ENCODE measurements at places on chromosomes 12 and 14. TPM values are rescaled to one million over a fixed set of nuclear protein-coding genes. Genes with fewer than 3 reads are reported as not detected.

The GRIP1 gene
- 3.6 TPM for total RNA-seq

The KRT3 gene
- total RNA-seq: not detected

GRCh38 chr14:26138764-26139445 lies 458.9 kb downstream of the NOVA1 start:
- no peak overlapping the region for H3K27ac ChIP-seq
- H3K4me1 ChIP-seq: no peaks in the 10 kb centered on the region
- DNase-seq: no peak
- no peaks in the 10 kb centered on the region for H3K36me3 ChIP-seq
- no peaks in the 10 kb centered on the region for H3K27me3 ChIP-seq

DNA sequence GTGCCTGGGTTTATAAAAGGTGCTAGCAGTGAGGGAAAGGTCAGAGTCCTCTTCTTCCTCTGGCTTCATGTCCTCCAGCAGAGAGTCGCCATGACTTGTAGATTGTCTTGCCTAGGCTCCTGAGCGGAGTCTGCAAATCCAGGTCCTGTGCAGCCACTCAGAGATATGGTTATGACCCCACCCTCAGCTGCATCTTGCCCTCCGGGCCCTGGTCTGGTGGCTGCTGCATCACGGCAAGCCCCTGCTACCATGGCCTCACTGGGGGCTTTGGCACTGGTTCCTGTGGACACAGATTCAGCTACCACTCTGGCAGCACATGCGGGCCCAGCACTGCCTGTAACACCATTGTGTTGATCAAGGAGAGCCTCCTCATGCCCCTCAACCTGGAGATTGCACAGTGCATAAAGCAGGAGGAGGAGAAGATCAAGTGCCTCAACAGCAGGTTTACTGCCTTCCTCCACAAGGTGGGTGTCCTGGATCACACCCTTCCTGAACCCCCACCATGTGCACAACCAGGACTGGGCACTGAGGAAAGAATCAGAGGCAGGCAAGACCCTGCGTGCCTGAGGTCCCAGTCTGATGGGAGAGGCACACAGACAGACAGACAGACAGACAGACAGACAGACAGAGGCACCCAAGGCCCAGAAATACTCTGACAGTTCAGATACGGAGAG lies 10.5 kb upstream of the KRT86 start:
- no peak overlapping the region for H3K4me3 ChIP-seq
- H3K27ac ChIP-seq: no peak overlapping the region
- H3K36me3 ChIP-seq: no peaks in the 10 kb centered on the region

- no peaks in the 10 kb centered on the region for H3K36me3 ChIP-seq
- no peaks in the 10 kb centered on the region for H3K4me1 ChIP-seq
- no peak overlapping the region for H3K27ac ChIP-seq
- no peaks in the 10 kb centered on the region for H3K27me3 ChIP-seq
Measured at GRCh38 chr12:127606476-127607015, 660.4 kb upstream of the TMEM132C start.

DNA sequence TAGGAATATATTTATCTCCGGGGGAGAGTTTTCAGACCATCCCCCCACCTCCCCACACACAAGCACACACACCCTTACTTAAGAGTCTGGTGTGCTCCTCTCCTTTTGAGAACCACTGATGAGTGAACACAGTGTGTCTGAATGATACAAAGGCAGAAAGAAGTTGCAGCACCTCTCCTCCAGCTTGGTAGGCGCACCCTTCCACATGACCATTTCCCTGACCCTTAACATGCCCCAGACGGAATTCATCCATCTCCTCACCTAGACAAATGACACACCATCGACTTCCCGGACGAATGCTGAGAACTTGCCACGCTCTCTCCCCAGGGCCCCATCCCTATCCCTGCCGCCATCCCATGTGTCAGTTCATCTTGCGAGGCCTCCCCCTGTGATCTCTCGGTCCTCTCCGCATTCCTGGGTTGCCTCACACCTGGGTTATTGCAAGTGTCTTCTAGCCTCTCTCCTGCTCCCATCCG lies 3.9 kb downstream of the TNFRSF1A start:
- H3K36me3 ChIP-seq: peaks cover 17% of the 10 kb centered on the region
- peaks cover 92% of the 10 kb centered on the region for H3K4me1 ChIP-seq
- H3K27me3 ChIP-seq: no peaks in the 10 kb centered on the region
- peak overlapping the region; percentile 79 for H3K27ac ChIP-seq
- peak overlapping the region; percentile 94 for H3K4me3 ChIP-seq
- DNase-seq: no peak

DNA sequence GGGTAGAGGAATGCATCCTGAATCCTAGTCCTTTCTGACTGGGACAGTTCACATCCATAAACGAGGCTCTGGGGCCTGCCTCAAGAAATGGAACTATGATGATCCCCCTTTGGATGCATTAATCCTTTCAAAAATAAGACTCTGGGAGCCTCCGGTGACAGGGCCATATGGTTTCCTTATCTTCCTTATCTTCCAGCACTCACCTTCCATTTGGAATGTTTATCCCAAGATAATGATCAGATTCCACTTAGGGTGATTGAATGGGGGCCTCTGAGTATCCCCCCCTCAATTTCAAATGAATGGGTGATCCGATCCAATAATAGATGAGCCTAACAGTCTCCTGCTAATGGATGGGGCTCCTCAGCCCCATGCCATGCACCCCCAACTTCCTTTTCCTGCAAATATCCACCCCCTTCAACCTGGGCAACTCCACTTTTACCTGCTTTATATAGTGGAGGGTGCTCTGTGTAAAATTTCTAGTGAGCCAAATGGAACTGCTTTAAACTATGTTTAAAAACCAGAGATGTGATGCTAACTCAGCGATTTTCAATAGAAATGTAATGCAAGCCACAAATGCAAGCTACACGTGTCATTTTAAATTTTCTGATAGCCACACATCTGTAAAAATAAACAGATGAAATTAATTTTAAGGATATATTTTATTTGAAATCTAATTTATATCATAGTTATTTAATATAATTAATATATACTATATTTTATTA lies 157.8 kb downstream of the ZFP36L1 start:
- no peak for DNase-seq
- H3K4me3 ChIP-seq: no peak overlapping the region
- H3K27me3 ChIP-seq: no peaks in the 10 kb centered on the region
- no peaks in the 10 kb centered on the region for H3K36me3 ChIP-seq
- H3K4me1 ChIP-seq: peaks cover 6% of the 10 kb centered on the region

- no peaks in the 10 kb centered on the region for H3K36me3 ChIP-seq
- H3K27ac ChIP-seq: no peak overlapping the region
- no peaks in the 10 kb centered on the region for H3K4me1 ChIP-seq
- DNase-seq: no peak
- H3K27me3 ChIP-seq: peaks cover 2% of the 10 kb centered on the region
Measured at GRCh38 chr12:69828897-69829296, 3.9 kb downstream of the MYRFL start.

- no peak overlapping the region for H3K4me3 ChIP-seq
- H3K36me3 ChIP-seq: no peaks in the 10 kb centered on the region
- no peaks in the 10 kb centered on the region for H3K4me1 ChIP-seq
- no peak overlapping the region for H3K27ac ChIP-seq
- no peaks in the 10 kb centered on the region for H3K27me3 ChIP-seq
Measured at GRCh38 chr12:123519141-123520001, 14.1 kb downstream of the RILPL1 start.

DNA sequence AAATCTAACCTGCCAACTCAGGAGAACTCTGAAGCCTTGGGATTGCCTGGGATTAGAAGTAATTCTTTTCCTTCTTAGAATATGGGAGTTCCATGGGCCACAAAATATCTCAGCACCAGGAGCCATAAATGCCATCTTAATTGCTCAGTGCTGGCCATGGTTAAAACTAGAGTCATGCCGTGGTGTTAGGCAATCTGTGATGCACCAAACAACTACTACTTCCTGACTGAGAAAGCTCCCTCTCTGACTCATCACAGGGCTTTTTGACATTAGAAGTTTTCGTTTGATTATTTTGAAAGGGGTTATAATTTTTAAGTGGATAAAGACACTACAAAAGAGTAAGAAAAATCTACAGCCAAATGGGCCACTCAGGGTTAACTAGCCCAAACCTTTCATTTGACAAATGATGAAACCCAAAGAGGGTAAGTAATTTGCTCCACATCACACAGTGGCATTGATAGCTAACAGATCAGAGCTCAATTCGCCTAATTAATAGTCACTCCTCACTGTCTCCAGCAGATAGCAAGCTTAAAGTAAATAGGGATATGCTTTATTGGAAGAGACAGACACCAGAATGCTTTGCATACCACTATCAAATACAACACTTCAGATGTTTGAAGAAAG lies 377.3 kb downstream of the EMP1 start:
- DNase-seq: no peak
- H3K36me3 ChIP-seq: no peaks in the 10 kb centered on the region
- H3K27ac ChIP-seq: no peak overlapping the region
- no peak overlapping the region for H3K4me3 ChIP-seq
- no peaks in the 10 kb centered on the region for H3K27me3 ChIP-seq

- no peaks in the 10 kb centered on the region for H3K4me1 ChIP-seq
- H3K36me3 ChIP-seq: no peaks in the 10 kb centered on the region
- H3K27ac ChIP-seq: no peak overlapping the region
- no peaks in the 10 kb centered on the region for H3K27me3 ChIP-seq
- DNase-seq: no peak
Measured at GRCh38 chr12:72753571-72753970, 481.4 kb downstream of the TRHDE start.

- H3K27ac ChIP-seq: no peak overlapping the region
- H3K4me3 ChIP-seq: no peak overlapping the region
- no peaks in the 10 kb centered on the region for H3K27me3 ChIP-seq
- H3K36me3 ChIP-seq: peaks cover 86% of the 10 kb centered on the region
- no peaks in the 10 kb centered on the region for H3K4me1 ChIP-seq
Measured at GRCh38 chr14:95111507-95112164, 45.7 kb downstream of the DICER1 start.

GRCh38 chr12:52256584-52256935 lies 17.9 kb upstream of the KRT86 start:
- H3K27me3 ChIP-seq: peaks cover 23% of the 10 kb centered on the region
- no peaks in the 10 kb centered on the region for H3K36me3 ChIP-seq
- peaks cover 3% of the 10 kb centered on the region for H3K4me1 ChIP-seq
- no peak for DNase-seq
- H3K4me3 ChIP-seq: no peak overlapping the region

Measured in natural killer cell (primary cell).